ENCODE measurements at places on chromosomes 11 and 22.

DNA sequence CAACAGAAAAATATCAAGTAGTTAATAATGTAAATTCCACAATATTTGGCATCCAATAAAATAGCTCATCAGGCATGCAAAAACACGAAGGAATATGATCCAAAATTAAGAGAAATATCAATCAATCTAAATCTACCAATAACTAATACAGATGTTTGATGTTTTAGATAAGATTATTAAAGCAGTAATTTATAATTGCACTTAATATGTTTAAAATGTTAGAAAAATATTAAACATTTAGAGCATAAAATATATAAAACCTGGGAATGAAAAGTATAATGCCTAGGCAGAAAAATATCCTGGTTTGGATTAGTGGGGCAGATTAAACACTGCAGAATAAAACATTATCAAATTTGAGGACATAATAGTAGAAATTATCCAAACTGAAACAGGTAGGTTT is 879.9 kb downstream of the FAM181B start:
- DNase-seq: no peak

GRCh38 chr22:41508770-41509170 is 35.5 kb downstream of the POLR3H start:
- DNase-seq: no peak

GRCh38 chr22:49793296-49793695 is 34.4 kb downstream of the BRD1 start:
- no peak for DNase-seq

DNA sequence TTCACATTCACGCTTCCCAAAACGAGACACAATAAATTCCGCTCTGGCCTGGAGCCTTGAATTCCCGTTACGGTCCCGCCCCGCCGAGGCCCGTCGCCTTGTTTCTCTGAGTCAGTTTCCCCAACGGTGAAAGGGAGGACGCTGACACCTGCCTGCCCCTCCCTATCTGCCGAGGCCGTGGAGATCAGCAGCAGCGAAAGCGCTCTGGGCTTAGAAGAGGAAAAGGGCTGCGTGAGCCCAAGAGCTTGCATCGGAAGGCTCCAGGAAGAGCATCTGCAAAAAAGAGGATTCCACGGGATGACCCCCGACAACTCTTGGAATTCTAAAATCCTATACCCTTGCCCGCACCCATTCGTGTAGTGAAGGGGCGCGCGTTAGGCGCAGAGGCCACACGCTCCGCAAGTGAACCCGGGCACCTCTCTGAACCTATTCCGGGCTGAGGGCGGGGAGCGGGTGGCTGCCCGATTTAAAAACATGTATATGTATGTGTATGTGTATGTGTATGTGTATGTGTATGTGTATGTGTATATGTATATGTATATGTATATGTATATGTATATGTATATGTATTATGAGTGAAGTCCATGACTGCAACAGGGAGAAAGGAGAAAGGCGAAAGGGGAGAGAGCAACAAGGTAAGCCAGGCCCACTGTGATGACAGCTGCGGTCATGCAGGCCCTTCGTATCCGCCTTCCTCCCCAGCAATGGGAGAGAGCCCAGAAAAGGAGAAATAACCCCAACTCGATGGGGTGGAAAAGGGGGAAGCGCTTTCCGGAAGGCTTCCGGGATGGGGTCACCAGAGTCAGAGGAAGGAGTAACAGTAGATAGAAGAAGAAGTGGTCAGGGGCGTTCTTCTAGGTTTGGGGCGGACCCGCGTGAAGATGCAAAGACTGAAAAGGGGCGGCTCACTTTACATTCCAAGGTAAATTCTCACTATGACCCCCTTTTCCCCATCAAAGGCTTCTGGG is 948 bp upstream of the MRTFA start:
- DNase-seq: peak; percentile 42

DNA sequence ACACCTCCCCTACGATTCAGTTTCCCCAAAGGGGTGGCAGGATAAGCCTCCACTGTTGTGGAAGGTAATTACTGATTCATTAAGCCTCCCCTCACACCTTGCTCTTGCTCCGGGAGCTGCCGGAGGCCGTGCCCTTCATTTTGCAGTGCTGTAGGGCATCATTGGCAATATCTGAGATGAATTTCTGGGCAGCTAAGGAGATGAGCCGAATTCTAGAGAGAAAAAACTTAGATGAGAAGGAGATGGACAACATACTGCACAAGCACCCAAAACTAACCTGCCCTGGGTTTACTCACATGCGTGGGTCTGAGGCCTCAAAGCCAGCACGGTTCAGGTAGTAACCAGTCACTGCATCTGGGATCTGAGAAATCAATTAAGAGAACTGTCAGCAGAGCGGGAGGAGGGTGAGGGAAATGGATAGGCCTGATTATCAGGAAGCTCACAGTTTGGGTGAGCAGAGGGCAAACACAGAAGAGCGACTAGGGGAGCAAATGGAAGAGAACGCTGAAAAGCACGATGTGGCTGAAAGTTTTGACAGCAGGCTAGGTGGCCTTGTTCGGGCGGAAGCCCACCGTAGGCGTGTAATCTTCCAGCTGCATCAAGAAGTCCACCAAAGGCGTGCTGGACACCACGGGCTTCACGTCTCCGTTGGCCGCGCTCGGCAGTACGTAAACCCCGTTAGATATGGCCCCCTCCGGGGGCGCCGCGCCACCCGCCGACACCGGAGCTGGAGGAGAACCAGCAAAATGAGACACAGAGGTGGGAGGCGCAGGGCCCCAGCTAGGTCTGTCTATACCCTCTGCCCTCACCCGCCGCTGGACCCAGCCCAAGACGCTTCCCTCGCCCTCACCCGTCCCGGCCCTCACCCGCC is 689 bp downstream of the TAF10 start:
- peak; percentile 21 for DNase-seq

DNA sequence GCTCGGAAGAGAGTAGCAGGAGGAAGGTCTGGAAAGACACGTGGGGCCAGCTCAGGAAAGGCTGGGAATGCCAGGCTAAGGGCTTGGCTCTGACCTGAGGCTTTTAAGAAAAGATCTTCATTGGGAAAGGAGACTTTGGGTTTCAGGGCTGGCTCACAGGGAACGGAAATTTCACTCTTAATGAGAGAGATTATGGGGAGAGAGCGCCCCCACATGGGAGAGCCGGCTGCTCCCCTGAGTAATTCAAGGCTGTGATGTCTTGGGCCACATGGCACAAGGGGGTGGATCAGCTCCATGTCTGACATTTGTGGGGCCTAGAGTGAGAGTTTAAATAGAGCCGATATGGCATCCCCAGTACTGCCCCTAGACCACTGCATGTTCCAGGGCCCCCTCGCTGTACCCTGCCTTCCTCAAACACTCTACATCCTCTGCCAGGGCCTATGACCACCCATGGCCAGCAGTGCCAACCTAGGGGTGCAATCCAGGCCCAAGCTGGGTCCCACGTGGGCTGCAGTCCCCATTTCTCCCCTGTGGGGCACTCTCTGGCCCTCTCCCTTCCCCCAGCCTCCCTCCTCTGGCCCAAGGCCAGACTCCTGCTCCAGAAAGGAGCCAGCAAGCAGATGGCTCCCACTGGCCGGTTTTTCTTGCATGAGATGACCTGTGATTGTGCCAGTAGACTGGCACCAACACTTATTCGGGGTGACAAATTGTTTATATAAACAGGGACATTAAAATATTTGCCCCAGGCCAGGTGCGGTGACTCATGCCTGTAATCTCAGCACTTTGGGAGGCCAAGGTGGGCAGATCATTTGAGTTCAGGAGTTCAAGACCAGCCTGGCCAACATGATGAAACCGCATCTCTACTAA is 75.2 kb downstream of the ISX start:
- no peak for DNase-seq

DNA sequence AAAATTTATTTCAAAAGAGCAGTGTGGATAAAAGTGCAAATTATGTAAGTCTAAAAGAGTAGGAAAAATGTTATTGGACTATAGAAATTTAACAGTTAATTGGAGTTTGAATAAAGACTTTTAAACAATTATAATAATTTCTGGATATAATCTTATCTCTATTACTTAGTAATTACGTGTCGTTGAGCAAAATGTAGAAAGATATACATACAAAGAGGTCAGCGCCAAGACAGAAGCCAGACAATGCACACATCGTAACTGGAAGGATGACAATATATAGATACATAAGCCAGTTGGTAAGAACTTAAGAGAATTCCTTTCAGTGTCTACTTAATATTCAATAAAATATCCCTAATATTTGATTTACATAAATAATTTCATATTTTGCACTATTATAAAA is 157.0 kb downstream of the LUZP2 start:
- DNase-seq: no peak

- no peak for DNase-seq
Measured at GRCh38 chr11:36151933-36152580, 137.2 kb downstream of the COMMD9 start.

DNA sequence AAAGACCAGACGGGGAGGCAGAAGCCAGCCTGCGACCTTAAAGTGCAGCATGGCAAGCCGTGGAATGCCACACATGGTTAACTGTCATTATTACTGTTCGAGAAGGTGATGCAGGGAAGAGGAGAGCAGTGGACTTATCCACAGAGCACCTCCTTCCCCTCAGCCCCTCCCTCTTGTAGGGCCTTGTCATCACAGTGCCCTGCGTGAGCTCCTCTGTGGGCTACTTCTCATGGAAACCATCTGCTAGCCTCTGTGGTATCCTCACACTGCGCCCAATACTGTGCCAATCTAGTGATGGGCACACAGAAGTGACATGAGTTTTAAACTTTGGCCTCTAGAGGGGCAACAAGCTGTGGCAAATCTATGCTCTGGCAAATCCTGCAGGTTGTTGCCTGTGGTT is 18.2 kb upstream of the CCDC134 start:
- DNase-seq: no peak

- no peak for DNase-seq
Measured at GRCh38 chr11:88414385-88414861, 76.9 kb upstream of the CTSC start.

Data from germinal center (tissue), 1 donor.